ENCODE measurements at places on chromosomes 2 and 18. TPM values are rescaled to one million over a fixed set of nuclear protein-coding genes. Genes with fewer than 3 reads are reported as not detected.

The TEX44 gene
- total RNA-seq, result not detected

The EHD3 gene
- total RNA-seq, result 0.54 TPM

The SERPINB3 gene
- not detected for total RNA-seq

The TANK gene
- total RNA-seq, result 51.6 TPM

The TMEM198 gene
- total RNA-seq, result 2.2 TPM
